B cell (primary cell): ENCODE measurements at places on chromosomes 1 and 21.

DNA sequence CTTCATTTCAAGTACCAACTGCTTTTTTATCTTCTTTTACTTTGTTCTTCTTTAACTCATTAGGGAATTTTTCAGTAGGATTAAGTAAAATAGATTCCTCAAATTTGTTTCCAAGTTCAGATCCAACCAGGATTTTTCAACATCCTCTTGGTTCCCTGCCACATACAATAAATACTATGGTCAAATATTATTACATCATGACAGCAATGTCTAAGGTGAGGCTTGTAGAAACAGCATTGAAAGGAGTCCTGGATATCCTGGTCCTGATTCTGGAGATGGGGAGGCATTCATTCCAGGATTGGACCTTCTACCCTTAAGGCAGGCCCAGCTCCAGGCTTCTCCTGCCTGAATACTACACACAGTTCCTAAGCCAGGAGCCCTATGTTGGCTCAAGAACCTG, 80.2 kb upstream of the F3 start:
- DNase-seq: no peak
- H3K36me3 ChIP-seq: no peaks in the 10 kb centered on the region
- no peaks in the 10 kb centered on the region for H3K27me3 ChIP-seq
- no peak overlapping the region for H3K4me3 ChIP-seq
- H3K4me1 ChIP-seq: no peaks in the 10 kb centered on the region

- H3K4me3 ChIP-seq: no peak overlapping the region
- H3K27ac ChIP-seq: no peak overlapping the region
- DNase-seq: no peak
- no peaks in the 10 kb centered on the region for H3K36me3 ChIP-seq
- peaks cover 9% of the 10 kb centered on the region for H3K4me1 ChIP-seq
These were observed 36.7 kb downstream of the COL18A1 start for GRCh38 chr21:45441431-45442255.

DNA sequence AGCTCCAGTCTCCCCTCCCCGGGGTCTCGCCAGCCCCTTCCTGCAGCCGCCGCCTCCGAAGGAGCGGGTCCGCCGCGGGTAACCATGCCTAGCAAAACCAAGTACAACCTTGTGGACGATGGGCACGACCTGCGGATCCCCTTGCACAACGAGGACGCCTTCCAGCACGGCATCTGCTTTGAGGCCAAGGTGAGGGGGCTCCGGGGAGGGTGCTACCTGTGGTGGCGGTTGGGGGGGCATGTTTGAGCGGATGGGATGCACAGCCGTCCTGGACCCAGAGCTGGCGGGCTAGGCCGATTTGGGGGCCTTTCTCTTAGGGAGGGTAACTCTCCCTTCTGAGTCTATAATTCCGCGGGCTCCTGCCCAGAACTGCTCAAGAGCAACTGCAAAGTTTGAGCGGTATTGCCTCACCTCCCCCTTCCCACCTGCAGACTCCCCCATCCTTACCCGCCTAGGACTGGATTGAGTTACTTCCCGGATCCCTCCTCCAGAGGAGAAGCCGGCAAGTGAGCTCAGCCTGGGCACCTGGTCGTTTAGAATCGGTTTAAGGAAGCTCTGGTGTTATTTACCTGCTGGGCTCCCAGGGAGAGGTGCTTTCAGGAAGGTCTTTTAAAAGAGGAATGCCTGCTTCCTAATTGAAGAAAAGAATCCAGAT, 730 bp downstream of the NOS1AP start:
- H3K27me3 ChIP-seq: peaks cover 38% of the 10 kb centered on the region
- peaks cover 13% of the 10 kb centered on the region for H3K4me1 ChIP-seq
- H3K36me3 ChIP-seq: no peaks in the 10 kb centered on the region
- H3K27ac ChIP-seq: no peak overlapping the region
- DNase-seq: peak; percentile 27

- H3K4me3 ChIP-seq: peak within 1 kb of the TSS; percentile 54
- peaks cover 26% of the 10 kb centered on the region for H3K27me3 ChIP-seq
- peaks cover 14% of the 10 kb centered on the region for H3K4me1 ChIP-seq
- DNase-seq: peak; percentile 57
These were observed at the start of gene RIMKLA for GRCh38 chr1:42380586-42381279. TSS of gene RIMKLA (plus strand) at chr1:42380792. CDS start at chr1:42380935, 143 bp downstream.

DNA sequence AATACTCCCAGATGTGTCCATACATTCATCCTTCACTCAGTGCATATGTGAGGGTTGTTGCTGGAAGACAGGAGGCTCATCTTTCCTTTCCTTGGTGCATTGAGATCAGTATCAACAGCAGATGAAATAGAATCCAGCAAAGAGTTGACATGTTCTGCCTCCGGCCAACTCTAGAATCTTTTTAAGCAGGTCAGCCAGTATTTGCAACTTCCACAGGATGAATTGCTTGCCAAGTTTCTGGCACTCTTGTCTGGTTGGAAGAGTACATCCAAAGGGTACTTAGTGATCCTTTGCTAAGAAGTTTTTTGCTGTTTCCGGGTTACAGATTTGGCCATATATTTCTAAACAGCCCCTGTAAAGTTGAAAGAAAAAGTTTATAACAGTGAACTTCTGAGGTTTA, 21.1 kb downstream of the SYNC start:
- H3K36me3 ChIP-seq: peaks cover 14% of the 10 kb centered on the region
- no peak overlapping the region for H3K4me3 ChIP-seq
- no peak for DNase-seq
